ENCODE measurements at places on chromosomes 6 and 20.
A peak's percentile ranks its signal among the peaks of the same experiment; 100 is the strongest.

DNA sequence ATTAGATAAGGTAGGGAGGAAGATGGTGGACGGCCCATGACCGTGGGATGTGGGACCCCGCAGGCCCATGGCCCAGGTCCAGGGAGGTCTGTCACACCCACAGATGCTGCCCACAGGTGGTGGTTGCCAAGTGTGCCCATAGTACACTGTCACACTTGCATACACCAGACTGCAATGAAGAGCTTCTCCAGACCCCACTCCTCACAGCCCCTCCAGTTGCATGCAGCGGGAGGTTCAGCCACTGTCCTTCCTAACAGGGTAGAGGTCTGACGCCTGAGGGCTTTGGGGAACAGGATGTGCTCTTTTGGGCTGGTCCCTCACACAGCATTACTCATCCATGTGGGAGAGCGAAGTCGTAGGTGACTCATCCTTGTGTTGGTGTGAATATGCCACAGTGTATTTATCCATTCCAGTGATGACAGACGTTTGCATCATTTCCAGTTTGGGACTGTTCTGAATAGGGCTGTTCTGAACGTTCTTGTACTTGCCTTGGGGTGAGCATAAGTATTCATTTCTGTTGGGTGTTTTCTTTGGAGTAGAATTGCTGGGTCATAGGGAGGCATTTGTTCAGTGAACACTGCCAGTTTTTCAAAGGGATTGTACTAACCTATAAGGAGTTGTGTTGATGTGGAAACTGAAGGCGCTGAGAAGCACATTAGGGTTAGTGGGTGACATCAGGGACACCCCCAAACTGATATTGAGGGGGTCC lies 10.1 kb upstream of the PYGB start:
- peak; percentile 24 for DNase-seq

DNA sequence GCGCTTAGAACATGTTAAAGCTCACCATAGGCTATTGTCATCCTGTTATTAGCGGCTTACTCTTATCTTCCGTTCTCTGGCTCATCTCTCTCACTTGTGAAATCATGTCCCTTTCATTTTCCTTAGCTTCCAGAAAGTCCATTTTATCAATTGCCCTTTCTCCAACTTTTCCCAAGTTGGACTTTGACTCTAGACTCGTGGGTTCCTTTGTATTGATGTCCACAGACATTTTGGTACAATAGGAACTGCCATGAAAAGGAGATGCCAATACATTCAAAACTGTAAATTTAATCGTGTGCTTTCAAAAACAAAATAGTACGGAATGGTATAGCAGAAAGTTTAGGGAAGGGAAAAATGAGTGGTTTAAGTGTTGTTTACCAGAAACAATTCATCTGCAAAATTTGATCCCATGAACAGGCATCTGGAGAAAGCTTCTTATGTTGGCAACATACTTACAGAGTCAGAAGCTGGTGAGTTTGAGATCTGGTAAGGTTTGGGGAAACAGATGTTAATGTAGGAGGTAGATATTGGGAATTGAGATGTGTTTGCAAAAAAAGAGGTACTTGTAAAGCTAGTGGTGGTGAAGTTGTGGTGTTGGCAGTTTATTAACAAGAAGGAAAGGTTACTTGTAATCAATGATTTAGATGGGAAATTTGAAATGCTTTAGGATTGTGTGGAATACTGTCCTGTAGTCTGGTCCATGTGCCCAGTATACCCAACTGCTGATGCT lies 10.2 kb upstream of the HIVEP1 start:
- DNase-seq = no peak

DNA sequence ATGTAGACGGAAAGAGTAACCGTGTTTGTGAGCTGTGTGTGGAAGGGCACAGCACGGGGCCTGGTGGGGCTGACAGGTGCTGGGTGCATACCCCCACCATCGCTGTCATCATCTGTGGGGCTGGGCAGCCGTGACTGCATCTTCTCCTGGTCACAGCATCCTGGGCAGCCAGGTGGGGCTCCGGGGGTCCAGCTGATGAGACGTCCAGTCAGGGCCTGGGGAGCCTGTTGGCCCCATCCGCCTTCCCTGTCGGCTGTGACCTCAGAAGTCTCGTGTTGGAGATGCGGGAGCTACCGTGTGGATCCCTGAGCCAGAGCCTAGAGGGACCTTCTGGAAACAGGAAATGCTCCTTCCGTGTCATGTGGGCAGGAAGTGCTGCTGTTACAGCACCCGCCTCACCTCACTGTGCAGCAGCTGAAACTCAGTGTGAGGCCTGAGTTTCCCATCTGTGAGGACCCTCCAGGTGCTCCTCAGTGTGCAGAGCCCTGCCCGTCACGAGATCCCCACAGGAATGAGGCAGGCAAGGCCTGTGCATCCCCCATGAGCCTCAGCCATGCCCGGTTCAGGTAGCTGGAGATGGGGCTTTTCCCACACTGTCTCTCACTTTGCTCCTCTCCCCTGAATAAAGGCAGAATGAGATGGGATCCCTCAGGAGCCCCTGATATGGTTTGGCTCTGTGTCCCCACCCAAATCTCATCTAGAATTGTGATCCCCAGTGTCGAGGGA lies 108.7 kb downstream of the ERMARD start:
- DNase-seq = no peak

GRCh38 chr6:140825731-140826130 lies 1307.0 kb upstream of the GJE1 start:
- no peak for DNase-seq

DNA sequence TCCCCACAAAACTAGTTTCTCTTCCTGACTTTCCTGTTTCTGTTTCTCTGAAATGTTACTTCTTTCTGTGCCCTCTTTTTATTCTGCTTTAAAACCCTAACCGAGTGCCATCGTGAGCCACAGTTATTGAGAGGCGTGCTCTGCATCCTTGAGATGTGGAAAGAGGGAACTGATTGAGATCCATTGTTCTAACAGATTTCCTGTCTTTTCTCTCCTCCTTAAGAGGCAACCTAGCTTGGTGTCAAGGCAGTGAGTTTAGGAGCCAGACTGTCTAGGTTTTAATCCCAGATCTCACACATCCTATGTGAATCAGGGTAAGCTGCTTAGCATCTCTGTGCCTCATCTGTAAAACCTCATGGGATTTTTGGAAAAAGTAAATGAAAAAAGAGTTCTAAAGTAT lies 57.5 kb downstream of the SNX9 start:
- no peak for DNase-seq

DNA sequence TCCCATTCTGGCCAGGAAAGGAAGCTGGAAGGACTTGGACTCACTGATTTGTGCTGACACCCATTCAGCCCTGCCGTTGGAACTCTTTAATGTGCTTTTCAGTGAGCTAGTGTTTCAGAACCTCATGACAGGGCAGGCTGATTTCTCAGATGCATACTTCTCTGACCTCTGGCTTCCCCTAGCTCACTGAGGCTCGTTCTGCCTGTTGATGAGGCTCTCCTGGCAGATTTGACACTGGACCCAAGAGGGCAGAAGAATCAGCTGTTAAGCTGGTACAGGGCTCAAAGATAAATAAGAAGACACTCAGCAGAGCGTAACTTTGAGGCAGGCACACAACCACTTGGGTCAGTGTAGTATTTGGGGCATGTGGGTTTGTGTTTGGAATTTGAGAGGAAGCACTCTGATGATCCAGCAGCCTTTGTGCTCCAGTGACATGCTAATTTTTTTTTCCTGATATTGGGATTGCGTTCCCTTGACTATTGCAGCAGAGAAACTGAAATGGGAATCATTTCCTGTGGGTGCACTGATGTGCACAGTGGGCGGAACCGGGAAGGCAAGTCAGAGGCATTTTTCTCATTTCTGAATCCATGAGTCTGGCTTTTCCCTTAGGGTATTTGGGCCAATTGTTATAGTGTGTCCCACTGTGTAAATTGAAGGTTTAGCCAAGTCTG lies 80.2 kb downstream of the CARMIL1 start:
- DNase-seq = no peak

GRCh38 chr6:137390334-137390733 lies 103.9 kb downstream of the OLIG3 start:
- DNase-seq = no peak

GRCh38 chr6:104434519-104434918 lies 425.2 kb downstream of the HACE1 start:
- DNase-seq = no peak
